ENCODE measurements at places on chromosomes 3 and 15.
A peak's percentile ranks its signal among the peaks of the same experiment; 100 is the strongest.

DNA sequence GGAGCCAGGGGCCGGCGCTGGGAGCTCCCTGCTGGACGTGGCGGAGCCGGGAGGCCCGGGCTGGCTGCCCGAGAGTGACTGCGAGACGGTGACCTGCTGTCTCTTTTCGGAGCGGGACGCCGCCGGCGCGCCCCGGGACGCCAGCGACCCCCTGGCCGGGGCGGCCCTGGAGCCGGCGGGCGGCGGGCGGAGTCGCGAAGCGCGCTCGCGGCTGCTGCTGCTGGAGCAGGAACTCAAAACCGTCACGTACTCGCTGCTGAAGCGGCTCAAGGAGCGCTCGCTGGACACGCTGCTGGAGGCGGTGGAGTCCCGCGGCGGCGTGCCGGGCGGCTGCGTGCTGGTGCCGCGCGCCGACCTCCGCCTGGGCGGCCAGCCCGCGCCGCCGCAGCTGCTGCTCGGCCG, 1.5 kb downstream of the SMAD6 start:
- DNase-seq: no peak

DNA sequence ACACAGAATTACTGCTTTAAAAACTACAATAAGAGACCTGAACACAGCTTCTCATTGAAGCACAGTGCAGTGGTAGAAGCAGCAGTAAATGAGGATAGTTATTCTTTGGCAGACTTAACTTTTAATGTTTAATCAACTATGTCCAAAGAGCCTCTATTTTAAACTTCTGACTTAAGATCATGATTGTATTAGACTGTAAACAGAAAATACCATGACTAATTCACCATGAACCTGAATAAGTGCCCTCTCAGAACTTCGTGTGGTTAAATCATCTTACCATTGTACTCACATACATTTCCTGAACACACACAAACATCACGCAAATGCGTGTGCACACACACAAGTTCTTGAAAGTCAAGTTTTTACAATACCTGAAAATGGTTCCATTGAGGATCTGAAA, 13.9 kb downstream of the CEP152 start:
- DNase-seq: no peak

DNA sequence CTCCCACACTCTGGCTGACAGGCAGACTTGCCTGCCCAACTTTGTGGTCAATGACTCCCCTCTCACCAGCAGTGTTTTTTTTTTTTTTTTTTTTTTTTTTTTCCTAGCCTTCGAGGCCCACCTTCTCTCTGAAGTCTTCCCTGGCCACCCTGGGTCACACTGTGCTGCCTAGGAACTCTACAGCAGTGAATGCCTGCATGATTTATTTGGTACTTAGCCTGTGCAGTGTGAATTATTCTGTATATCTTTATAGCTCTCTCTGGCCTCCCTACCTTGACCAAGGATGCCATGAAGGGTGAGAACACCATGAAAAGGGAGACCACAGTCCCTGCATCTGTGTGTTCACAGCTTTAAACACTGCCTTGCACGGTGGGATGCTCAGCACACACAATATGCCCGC, 141.6 kb downstream of the CLSTN2 start:
- DNase-seq: no peak

- DNase-seq: no peak
Observed at GRCh38 chr3:112446343-112446742, 52.9 kb downstream of the BTLA start.

- DNase-seq: peak; percentile 97
Observed at GRCh38 chr3:49673715-49674496, at the start of gene APEH. Gene APEH (plus strand): TSS chr3:49674351. CDS start chr3:49674402, 51 bp downstream.

GRCh38 chr15:95259965-95260364, 1028.6 kb downstream of the MCTP2 start:
- DNase-seq: no peak

DNA sequence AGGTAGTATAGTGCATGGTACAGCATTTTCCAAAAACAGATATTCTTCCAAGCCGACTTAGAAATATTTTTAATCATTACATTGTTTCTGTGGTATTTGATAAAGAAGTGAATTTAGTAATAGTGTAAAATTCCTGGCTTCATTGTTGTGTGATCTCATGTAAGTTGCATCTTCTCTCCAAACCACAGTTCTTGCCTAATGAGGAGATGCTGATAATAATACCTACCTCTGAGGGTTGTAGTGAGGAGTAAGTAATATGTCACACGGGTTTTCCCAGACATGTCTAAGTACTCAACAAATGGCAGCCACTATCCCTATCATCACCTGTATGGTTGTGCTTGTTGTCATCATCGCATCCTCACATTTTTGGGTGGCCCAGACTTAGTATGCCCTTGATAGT, 167.3 kb downstream of the SLCO3A1 start:
- no peak for DNase-seq

- DNase-seq: no peak
Observed at GRCh38 chr3:175477651-175478224, 618.6 kb downstream of the NAALADL2 start.

DNA sequence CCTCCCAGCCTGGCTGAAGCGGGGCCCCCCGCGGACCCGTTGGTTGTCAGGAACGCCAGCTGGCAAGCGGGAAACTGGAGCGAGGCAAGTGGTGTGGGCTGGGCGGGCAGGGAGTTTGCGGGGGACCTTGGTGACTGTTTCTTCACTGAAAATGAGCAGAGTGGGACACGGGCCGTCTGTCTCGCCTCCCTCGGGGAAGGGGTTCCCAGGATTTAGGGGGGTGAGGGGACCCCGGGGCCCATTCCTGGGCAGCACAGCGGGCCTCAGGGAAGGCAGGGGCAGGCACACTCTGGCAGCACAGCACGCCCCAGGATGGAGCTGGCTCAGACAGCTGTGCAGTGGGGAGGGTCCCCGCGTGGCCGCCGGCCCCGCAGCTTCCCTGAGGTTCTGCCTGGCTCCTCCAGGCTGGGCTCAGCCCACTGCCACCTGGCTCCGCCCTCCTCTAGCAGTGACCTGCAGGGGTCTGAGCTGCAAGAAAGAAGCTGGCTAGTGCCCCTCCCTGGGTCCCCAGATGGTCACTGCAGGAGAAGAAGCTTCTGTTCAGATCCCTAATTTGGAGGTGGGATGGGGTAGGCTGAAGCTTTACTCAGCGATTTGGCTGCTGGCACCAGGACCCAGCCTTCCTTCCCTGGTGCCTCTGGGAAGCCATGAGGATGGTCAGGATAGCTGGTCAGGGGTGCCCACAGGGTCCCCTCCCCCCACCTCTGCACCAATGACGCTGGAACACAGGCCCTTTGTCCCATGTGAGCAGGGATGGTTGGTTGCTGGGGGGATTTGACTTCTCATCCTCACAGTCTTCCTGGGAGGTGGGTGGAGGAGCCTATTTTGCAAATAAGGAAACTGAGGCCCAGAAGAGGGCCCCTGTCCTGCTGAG, 90.4 kb downstream of the TBC1D2B start:
- DNase-seq: no peak

GRCh38 chr3:70150599-70150998, 151.1 kb downstream of the SAMMSON start:
- DNase-seq: no peak

- no peak for DNase-seq
Observed at GRCh38 chr3:105364128-105364527, 2.6 kb upstream of the ALCAM start.

- DNase-seq: no peak
Observed at GRCh38 chr15:68228971-68229385, 550 bp downstream of the CLN6 start.

DNA sequence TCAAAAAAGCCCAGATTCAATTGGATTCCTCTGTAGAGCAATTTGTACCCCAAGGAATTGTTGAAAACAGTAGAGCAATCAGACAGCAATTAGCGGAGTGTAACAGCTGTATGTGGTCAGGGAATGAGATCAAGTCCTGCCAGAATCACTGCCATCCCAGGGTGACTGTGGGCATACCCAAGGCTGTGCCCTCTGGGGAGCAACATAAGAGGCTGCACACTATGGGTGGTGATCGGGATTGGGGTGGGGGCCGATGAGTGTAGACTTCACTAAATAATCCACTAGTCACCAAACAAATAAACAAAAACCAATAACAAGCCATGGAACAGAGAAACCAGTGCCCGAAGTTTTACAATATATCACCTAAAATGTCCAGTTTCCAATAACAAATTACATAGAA, 12.1 kb upstream of the ELP6 start:
- DNase-seq: no peak

DNA sequence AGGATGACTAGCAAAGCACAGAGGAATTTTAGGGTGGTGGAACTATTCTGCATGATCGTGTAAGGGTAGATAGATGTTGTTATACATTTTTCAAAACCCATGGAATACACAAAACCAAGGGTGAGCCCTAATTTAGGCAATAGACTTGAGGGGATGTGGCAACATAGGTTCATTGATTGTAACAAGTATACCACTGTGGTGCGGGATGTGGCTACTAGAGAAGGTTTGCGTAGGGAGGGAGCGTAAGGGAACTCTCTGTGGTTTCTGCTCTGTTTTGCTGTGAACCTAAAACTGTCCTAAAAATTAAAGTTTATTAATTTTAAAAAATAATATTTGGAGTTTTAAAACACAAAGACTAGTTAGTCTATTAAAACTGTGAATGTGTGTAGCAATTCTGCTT, 202.8 kb downstream of the PLCL2 start:
- DNase-seq: peak; percentile 30

- no peak for DNase-seq
Observed at GRCh38 chr3:166809520-166809919, 570.6 kb downstream of the ZBBX start.

DNA sequence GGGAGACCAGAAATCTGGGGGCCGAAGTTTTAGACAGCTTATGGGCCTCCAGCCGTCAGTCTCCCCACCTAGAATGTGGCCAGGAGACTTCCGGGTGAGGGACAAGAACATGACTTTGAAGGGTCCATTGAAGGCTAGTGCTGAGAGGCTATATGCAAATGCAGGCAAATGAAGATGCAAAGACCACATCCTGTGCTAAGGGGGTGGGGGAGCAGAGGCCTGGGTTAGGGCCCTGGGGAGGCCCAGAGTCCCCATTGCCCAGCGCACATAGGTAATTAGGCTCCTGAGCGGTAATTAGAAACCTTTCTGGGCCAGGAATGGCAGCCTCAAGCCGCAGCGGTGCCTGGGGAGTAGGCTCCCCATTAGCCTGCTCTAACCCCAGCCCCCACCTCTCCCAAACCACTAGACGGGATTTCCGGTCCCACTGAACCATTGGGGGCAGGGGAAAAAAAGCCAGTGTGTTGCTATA, 6.8 kb downstream of the CSK start:
- DNase-seq: peak; percentile 72

DNA sequence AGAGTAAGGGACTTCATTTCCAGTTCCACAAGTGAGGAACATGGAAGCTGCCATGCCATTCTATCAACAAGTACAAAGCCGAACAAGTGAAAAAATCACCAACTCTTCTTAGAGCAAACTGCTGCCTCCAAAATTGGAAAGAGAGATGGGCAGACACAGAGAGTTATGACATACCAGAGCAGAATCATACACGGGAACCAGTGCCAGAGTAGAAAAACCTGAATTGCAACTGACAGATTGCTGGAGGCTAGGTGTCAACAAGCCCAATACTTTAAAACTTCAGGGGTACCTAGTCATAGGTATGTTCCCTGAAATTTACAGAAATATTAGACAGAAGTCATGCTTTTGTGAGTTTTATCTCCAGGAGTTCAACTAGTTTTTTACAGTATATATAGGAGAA, 62.0 kb downstream of the TTBK2 start:
- no peak for DNase-seq

DNA sequence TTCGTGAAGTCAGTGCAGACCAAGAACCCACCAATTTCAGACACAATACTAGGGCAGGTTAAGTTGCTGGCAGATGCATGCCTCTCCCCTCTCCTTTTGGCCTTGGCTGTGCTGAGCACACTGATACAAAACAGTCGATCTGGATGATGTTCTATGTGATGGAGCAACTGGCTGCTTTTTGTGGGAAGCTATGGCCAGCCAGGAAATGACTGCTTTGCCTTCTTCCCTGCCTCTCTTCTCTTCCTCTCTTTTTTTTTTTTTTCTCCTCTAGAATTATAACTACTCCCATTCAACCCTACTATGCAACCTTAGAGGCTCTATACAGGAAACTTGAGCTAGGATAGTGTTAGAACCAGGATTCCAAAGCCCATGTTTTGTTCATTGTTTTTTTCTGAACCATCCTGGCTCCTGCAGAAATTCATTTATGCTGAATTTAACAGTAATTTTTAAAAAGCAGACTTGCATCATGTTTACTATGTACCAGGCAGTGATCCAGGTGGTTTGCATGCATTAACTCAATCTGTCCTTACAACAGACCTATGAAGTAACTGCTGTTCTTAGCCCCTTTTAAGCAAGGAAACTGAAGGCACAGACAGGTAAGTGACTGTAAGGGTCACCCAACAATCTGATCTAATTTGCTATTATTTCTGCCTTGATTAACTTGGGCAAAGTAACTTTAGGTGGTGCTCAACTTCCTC, 62.9 kb downstream of the PLD1 start:
- no peak for DNase-seq

- DNase-seq: no peak
Observed at GRCh38 chr3:86960550-86960949, 30.4 kb downstream of the VGLL3 start.

DNA sequence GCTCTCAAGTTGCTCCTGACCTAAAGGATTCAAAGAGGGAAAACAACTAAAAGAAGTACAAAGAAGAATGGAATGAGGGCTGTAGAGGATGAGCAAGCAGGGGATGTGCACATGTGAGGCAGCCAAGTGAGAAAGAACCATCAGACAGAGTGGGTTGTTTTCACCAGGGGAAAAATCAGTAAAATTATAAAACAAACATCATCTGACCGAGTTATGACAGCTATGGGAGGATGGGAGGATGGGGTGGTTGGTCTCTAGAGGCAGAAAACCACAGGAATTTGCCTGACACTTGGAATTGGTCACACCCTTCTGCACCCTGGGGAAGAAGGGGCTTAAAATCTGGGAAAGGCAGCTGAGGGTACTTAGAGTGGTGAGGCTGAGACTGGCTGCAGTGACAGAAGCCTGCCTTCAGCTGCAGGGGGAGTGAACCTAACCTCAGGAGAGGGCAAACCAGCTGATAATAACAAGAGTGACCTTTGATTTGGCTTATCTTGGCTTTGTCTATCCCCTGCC, 10.1 kb downstream of the ARHGAP31 start:
- no peak for DNase-seq

DNA sequence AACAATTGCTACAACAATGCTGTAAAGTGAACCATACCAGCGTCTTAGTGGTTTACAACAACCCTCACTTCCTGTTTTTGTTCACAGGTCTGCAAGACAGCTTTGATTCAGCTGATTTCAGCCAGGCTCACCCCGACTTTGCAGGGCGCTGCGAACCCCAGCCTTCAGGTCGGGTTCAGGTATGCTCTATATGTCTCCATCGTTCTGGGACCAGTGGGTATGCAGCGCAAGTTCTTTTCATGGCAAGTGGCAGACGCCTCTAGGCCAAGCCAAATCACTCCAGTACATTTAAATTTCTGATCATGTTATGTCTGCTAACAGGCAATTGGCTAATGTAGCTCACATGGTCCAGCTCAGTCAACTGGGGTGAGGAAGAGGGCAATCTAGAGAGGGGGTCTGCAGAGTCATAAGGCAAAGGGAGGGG, 52.4 kb upstream of the RGMA start:
- peak; percentile 56 for DNase-seq
